ENCODE measurements at places on chromosomes 1 and 21.
A peak's percentile ranks its signal among the peaks of the same experiment; 100 is the strongest.

DNA sequence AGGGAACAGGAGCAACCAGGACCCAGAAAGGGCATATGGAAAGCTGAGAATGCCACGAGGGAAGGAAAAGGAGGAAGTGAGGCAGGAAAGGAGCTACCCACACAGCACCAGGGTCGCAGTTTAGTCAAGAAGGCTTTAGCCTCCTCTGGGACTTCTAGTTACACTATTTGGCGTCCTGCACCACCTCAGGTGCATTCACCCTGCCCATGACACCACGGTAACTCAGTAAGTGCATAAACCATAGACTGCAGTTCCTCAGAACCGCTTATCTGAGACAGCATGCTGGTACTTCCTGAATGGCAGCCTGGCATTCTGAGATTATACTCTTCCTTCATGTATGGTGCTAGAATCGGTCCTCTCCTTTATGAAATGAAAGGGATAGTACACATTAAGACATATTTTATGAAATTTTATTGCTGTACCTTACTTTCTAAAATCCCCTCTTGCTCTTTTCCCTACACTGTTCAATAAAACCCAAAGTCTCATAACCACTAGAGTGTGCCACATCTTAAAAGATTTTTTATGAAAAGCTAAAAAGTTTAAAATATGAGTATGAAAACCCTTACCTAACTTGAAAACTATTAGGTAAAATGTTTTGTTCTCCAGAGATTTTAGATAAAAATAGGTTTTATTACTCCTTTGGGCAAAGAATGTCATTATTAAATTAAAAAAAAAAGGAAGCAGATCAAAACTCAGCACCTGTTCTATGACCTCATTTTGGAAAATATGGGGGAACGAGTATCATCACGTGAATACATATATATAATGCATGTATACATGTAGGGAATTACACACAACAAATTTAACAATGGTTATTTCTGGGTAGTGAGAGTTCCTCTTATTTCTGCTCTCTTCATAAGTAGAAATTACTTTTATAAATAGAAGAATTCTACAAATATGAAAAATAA lies 67.3 kb downstream of the VAV3 start:
- no peak for DNase-seq

GRCh38 chr1:67429528-67430357 lies 459 bp downstream of the SERBP1 start:
- peak; percentile 14 for DNase-seq

DNA sequence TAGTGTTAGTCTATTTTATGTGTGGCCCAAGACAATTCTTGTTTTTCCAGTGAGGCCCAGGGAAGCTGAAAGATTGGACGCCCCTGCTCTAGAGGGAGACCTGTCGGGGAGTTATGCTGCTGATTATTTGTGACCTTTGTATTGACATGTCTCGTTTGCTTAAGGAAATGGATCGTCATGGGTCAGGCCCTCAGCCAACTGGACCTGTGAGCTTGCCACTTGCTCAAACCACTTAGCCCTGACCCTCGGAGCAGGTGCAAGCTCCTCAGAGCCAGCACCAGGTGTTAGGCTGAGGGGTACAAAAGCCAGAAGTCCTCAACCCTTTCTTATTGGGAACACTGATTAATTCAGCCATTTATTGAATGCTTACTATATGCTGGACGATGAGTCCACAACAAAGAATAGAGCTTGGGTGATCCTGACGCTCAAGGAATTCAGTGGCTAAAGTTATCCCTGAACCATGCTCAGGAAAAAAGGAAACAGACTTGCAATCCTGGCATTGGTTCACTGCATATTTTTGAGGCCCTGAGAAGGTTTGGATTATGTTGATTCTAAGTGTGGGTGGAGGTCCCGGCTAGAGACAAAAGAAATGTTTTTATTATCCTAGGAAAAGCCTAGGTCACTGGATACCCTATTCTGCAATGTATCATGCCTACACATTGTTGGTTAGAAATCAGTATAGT lies 19.0 kb downstream of the TGFB2 start:
- DNase-seq = no peak

GRCh38 chr1:248813546-248813945 lies 12.2 kb downstream of the SH3BP5L start:
- no peak for DNase-seq

DNA sequence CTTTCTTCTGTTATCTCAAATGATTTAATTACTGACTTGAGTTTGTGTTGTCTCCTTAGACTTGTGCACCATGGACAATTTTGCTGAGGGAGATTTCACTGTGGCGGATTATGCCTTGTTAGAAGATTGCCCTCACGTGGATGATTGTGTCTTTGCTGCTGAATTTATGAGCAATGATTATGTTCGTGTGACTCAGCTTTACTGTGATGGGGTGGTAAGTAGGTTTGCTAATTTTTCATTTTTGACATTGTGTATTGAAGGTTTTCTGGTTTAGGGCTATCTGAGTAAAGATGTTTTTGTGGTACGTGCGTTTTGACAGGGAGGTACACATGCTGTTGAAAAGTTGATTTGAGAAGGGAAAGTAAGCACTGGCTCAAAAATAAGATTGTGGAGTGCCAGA lies 14.1 kb downstream of the TTC3 start:
- peak; percentile 40 for DNase-seq
